ENCODE measurements at places on chromosomes 5 and 9.
A peak's percentile ranks its signal among the peaks of the same experiment; 100 is the strongest.

- DNase-seq, result no peak
These were observed 2039.1 kb upstream of the CDH9 start for GRCh38 chr5:29077451-29077850.

- DNase-seq, result no peak
These were observed 46.8 kb upstream of the OTULINL start for GRCh38 chr5:14534773-14535172.

- DNase-seq, result peak; percentile 38
These were observed 167.9 kb upstream of the TNC start for GRCh38 chr9:115285836-115286235.

GRCh38 chr5:22614486-22615094 lies 238.6 kb downstream of the CDH12 start:
- no peak for DNase-seq

DNA sequence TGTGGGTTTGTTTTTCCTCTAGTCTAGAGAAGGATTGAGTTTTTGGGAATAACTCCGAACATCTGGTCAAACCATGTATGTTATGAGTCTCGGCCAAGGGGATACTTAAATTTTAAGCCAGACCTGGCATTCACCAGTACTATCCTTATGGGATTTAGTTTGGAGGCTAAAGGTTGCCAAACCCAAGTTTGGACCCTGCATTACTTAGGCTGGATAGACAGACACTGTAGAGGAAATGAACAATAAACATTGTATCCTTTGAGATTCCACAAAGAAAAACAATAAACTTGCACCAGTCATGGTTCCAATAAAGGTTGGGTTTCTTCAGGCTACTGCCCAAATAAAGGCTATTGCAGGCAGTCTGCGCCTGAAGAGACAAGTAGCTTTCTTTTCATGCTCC lies 296.7 kb upstream of the MEF2C start:
- peak; percentile 4 for DNase-seq

DNA sequence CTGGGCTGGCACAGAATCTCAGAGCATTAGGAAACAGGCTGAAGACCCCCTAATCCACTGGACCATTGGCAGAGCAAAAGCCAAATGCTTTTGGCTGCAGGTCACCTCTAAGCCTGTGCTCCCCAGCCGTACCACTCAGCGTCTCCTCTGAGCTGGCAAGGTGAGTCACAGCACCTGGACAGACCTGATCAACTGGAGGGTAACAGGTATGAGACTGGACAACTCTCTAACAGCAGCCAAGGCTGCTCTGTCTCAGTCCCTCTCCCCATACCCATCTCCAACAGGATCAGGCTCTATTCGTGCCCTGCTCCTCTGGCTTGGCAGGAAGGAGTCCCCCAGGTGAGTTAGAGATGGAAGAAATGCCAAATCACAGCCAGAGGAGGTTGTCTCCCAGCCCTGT lies 4.7 kb downstream of the GOLGA2 start:
- no peak for DNase-seq

- DNase-seq, result peak; percentile 86
These were observed 42.5 kb downstream of the ITGA2 start for GRCh38 chr5:53031695-53032096.

- no peak for DNase-seq
These were observed 9.0 kb upstream of the NSD1 start for GRCh38 chr5:177124486-177124991.

DNA sequence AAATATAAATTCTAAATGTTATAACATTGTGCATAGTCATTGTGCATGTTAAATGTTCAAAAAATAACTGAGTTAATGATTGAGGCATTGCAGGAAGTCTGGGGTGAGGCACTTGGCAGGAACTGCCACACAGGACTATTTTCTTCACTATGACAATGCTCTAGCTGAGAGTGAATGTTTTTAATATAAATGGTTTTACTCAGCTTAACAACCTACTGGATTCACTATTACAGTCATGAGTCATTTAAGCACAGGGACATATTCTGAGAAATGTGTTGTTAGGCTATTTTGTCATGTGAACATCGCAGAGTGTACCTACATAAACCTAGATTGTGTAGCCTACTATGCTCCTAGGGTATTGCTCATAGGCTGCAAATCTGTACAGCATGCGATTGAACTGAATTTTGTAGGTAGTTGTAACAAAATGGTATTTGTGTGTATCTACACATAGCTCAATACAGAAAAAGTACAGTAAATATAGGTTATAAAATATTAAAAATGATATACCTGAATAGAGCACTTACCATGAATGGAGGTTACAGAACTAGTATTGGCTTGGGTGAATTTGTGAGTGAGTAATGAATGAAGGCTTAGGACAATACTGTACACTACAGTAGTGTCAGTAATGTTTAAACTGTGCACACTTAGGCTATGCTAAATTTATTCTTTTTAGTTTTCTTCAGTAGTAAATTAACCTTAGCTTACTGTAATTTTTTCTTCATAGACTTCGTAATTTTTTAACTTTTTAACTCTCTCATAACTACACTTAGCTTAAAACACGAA lies 346.1 kb upstream of the PTGER4 start:
- DNase-seq, result peak; percentile 55

DNA sequence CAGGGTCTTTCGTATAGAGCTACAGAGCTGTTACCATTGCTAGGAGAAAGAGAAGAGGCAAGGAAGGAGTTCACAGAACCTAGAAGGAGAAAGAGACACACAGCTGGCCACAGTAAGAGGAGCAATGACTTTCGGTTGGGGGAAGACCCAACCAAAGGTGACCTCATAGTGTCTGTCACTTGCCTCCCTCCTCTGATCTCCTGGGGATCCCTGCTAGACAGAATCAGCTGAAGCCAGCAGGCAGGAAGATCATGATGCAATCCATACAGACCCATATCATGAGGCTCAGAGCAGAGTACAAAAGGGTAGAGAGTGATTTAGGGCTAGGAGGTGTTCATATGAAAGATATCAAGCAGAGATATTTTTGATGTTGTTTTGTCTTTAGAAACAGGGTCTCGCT lies 26.0 kb upstream of the EPB41L4B start:
- DNase-seq, result no peak

- no peak for DNase-seq
These were observed 278.0 kb upstream of the GRIA1 start for GRCh38 chr5:153212471-153212870.

DNA sequence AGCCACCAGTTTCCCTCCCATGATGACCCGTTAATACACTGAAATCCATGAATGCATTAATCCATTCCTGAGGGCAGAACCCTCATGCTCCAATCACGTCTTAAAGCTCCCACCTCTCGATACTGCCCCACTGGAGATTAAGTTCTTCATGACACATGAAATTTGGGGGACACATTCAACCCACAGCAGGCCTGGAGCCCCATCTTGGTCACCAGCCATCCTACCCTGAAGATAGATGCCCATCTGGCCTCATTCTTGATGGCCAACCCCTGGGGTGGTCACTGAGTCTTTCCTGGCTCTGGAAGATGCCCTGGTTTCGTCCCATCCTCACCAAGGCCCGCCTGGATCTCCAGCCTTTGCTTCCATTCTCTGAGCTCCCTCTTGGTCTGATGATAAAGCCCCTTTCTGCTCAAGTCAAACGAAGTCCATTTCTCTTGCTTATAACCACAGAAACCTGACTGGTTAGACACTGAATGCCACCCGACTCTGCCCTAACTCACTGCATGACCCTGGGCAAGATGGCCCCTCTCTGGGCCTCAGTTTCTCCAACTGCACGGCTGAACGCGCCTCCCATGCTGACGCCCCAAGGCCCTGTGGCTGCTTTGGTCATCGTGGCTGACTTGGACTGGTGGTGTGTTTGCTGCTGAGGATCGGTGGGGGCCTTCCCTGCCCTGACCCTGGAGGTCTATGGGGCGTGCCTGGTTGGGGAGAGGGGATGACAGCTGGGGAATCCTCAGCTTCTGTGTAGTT lies 138.4 kb upstream of the IER5L start:
- DNase-seq, result no peak

DNA sequence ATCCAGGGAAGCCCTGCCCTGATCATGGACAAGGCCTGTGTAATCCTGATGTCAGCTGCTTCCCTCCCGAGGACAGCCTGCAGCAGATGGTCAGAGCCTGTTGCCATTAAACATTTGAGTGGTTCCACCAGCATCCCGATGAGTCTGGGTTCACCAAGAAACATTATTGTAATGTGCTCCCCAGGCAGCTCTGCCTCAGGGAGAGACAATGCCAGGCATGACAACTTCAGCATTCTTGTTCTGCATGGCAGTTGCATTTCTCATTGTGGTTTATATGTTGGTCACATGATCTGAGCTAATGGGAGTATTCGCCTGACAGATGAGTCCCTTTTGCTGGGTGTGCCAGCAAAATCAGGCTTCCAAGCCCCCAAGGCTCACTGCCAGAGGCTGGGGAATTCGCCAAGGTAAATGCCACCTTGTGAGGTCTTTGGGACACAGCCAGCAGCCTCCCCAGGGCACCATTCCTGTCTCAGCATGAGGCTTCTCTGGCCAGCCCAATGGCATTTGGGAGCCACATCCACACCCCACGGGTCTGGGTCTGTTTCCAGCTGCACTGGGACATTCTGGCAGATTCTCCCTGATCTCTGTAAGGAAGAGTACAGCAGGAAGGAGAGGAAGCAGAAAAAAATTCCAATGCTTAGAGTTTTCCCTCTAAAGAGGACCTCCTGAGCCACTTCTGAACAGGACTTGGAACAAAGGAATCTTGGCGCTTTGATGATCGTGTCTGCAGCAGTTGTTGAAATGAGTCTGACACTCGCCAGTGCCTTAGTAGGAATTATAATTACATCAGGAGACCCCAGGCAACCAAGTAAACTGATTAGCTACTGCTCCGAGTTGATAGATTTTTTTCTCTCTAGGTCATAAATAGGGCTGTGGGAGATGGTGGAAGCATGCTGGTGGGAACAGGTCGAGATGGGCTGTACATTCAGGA lies 18.7 kb downstream of the KCNIP1 start:
- DNase-seq, result peak; percentile 51
